ENCODE measurements at places on chromosomes 11 and 22.

GRCh38 chr11:81005595-81005994, 1564.8 kb upstream of the TENM4 start:
- DNase-seq = no peak

- no peak for DNase-seq
These were observed 10.6 kb upstream of the DGKZ start for GRCh38 chr11:46336563-46337180.

DNA sequence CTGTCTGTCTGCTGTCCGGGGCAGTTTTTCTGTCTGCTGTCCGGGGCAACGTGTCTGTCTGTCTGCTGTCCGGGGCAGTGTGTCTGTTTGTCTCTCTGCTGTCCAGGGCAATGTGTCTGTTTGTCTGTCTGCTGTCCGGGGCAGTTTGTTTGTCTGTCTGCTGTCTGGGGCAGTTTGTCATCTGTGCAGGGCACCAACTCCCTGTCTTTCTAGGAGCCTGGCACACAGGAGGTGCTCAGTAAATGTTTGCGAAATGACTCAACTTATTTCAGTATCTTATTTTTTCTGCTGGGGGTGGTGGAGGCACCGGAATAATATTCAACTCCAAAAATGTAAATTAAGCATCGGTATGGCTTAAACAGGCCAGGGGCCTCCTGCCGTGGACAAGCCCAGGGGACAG, 12.0 kb upstream of the TTLL12 start:
- no peak for DNase-seq

- DNase-seq = no peak
These were observed 43.2 kb upstream of the TP53AIP1 start for GRCh38 chr11:128985880-128986279.

DNA sequence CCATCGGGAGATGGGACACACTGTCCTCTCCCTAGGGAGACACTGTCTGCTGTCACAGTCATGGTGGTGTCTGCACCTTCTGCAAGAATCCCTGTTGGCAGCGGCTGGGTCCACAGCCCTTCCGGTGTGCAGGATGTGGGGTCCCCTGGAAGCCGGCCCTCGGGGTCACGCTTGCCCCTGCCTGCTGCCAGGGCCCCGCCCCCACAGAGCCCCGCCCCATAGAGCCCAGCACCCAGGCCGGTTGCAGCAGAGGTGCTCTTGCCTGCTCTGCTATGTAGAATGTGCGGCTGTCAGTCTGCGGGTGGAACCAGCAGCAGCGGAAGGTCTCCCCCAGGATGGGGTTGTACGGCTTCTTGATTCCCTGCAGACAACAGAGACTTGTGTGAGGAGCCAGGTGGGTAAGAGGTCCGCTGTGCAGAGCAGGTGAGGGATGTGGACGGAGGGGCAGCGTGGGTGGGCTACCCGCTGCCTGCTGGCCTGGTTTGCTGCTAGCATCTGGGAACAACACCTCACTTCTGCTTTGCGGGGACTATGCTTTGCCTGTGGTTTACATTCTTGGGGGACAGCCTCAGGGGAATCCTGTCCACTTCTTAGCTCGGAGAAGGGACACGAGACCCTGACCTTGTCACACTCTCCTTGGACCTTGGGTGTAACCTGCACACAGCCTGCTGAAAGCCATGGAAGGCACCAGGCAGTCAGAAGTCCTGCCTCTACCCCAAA, 44.9 kb upstream of the CARS1 start:
- no peak for DNase-seq

- DNase-seq = no peak
These were observed 52.7 kb downstream of the PAK1 start for GRCh38 chr11:77421041-77421723.
